ENCODE measurements at places on chromosomes 5 and 9.

DNA sequence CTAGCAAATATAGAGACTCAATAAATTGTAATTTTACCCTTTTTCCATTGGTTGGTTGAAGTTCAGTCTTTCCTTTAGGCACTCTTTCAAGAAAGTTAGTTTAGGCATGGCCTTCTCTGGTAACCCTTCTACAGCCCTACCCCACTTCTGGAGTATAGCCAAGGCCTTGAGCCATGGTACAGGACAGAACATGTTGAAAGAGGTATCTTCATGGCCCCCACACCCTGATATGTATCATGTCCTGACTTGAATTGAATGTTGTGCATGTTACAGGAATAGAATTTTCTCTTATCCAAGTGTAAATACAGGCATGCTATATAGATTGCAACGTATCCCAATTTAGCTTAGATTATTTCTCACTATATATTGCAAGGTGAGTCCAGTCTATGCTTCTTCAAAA lies 175.6 kb downstream of the CD180 start:
- no peak for DNase-seq

DNA sequence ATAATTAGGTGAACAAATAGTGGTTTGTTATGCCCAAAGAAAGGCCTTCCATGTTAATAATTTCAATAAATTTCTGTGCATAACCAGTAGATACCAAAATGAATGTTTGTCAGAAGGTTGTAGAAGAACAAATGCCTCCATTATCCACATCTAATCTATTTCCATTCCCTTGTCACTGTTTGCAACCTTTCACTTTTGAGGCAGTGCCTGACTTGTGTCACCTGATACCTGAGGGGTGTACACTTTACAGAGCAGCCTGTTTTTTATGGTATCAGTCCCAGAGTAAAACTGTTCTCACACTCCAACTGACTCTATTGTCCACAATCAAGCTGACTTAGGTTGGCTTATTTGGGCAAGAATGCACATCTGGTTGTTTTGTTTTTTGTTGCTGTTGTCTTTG lies 40.1 kb downstream of the FREM1 start:
- no peak for DNase-seq

GRCh38 chr9:4691795-4692194 lies 12.4 kb downstream of the CDC37L1 start:
- DNase-seq, result no peak

DNA sequence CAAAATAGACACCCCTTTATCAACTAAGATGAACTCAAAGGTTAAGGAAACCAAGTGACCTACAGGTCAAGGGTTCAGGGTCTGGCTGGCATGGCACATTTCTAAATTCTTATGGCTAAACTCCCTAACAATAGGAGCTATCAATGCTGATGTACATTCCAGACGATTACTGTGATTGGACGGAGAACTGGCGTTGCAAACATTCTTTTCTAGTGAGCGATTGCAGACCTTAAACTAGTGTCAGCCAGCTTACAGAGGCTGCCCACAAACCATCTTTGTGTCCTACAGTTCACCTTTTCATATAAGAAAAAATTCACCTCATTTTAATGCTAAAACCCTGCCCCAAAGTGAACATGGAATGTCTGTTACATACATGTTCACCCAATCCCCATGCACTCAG lies 382.9 kb downstream of the MAT2B start:
- no peak for DNase-seq

- no peak for DNase-seq
Measured at GRCh38 chr5:129246088-129246487, 151.5 kb downstream of the ISOC1 start.

DNA sequence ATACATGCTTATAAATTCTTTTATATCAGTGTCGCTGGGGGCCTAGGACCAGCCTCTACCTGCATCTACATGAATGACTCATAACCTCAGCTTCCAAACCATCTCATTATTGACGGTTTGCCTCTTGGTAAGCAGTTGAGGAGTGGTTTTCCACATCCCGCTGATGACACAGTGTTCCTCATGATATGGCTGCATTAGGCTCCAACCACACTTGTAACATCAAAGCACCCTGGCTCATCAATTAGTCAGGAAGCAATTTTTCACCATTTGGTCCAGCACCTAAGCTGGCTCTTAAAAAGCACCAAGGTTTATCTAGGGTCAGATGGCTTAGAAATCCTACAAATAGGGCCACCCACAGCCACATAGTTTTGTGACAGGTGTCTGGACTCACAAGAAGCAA lies 402.4 kb downstream of the ARHGEF28 start:
- DNase-seq, result no peak

GRCh38 chr5:55900776-55901175 lies 49.6 kb downstream of the IL31RA start:
- no peak for DNase-seq

GRCh38 chr5:130066644-130067043 lies 162.4 kb downstream of the CHSY3 start:
- DNase-seq, result no peak

All from activated naive CD8-positive, alpha-beta T cell treated with anti-CD3 and anti-CD28 coated beads, Interleukin-2, amount 50 U/mL, for 16 hours (primary cell).